Progenitor cell of endocrine pancreas (in vitro differentiated cells): ENCODE measurements at places on chromosomes 13 and 19. TPM values are rescaled to one million over a fixed set of nuclear protein-coding genes. Genes with fewer than 3 reads are reported as not detected.

- H3K27ac ChIP-seq: no peak overlapping the region
- H3K4me3 ChIP-seq: no peak overlapping the region
- H3K4me1 ChIP-seq: no peaks in the 10 kb centered on the region
- H3K36me3 ChIP-seq: no peaks in the 10 kb centered on the region
Observed at GRCh38 chr19:32519023-32519422, 62.0 kb upstream of the PDCD5 start.

GRCh38 chr13:25743421-25743820 lies 308.4 kb downstream of the SHISA2 start:
- peaks cover 15% of the 10 kb centered on the region for H3K4me1 ChIP-seq
- H3K27ac ChIP-seq: no peak overlapping the region
- H3K27me3 ChIP-seq: peaks cover 44% of the 10 kb centered on the region
- no peak for DNase-seq
- no peaks in the 10 kb centered on the region for H3K36me3 ChIP-seq

GRCh38 chr19:14985133-14985532 lies 5.5 kb upstream of the SLC1A6 start:
- no peak for DNase-seq
- no peaks in the 10 kb centered on the region for H3K4me1 ChIP-seq
- no peak overlapping the region for H3K27ac ChIP-seq
- peaks cover 22% of the 10 kb centered on the region for H3K27me3 ChIP-seq
- H3K36me3 ChIP-seq: peaks cover 2% of the 10 kb centered on the region

DNA sequence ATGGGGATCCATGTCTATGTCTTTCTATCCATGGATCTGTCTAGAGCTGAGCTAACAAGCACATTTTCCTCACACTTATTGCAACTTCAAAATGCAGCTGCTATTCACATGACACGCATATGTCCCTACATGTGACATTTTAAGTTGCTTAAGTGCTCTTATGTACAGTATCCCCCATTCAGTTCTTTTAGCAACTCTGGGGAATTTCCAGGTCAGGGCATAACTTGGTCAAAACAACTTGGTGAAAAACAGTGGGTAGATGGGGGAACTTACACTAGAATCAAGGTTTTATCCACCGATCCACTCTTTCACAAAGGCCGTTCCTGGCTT lies 73.0 kb downstream of the COL4A1 start:
- peaks cover 14% of the 10 kb centered on the region for H3K27me3 ChIP-seq
- no peak overlapping the region for H3K27ac ChIP-seq
- no peak overlapping the region for H3K4me3 ChIP-seq
- H3K4me1 ChIP-seq: peaks cover 15% of the 10 kb centered on the region

DNA sequence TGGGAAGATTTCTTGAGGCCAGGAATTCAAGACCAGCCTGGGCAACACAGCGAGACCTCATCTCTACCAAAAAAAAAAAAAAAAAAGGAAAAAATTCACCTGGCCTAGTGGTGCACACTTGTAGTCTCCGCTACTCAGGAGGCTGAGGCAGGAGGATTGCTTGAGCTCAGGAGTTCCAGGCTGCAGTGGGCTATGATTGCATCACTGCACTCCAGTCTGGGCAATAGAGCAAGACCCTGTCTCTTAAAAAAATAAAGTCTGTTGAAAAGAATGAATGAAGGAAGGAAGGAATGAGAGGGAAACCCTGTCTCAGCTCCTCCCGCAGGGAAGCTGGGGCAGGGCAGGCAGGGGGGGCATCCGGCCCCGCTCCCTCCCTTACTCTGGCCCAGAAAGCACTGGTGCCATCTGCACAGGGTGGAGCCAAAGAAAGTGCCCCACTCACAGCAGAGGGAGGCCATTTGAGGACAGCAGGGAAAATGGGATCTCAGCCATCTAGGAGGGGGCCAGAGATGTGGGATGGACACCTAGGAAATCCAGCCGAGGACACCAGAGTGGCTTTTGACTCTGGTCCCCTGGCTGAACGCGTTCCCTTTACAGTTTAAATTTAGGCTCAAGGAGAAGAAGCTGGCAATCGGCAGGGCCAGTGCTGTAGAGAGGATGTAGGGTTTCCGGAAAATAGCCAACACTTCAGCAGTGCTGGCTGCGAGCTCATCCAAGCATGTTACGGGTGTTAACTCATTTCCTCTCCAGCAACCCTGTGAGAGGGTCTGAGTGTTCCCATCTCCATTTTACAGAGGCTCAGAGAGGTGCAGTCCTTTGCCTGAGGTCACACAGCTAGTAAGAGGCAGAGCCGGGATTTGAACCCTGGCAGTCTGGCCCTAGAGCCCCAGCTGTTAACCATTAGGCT lies 3.6 kb upstream of the HPN start:
- no peak for DNase-seq
- no peak overlapping the region for H3K4me3 ChIP-seq
- peaks cover 22% of the 10 kb centered on the region for H3K4me1 ChIP-seq
- no peak overlapping the region for H3K27ac ChIP-seq
- H3K27me3 ChIP-seq: peaks cover 15% of the 10 kb centered on the region

DNA sequence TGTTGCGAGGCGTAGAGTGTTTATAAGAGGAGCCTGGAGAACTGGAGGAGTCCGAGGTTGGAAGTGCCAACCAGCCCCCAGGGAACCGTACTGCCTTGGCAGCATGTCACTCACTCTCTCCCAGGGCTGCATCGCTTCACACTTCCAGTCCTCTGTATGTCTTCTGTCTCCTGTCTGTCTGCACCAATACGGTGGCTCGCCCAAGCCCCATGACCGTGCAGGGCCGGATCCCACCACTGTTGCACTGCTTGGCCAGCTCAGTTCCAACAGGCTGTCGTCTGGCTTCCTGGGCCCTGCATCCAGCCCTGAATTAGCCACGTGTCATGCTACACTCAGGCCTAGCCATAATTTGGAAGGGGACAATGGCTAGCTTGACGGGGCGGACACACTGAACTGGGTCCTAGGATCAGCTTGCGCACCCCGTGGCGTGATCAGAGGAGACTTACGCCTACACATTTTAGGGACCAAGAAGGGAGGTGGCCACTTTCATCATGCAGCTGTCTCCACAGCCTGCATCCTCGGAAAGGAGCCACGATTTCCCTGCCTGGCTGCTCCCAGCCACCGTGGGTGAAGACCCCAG lies 147.1 kb downstream of the URI1 start:
- H3K27ac ChIP-seq: no peak overlapping the region
- no peaks in the 10 kb centered on the region for H3K4me1 ChIP-seq
- peaks cover 11% of the 10 kb centered on the region for H3K27me3 ChIP-seq
- H3K36me3 ChIP-seq: no peaks in the 10 kb centered on the region
- no peak overlapping the region for H3K4me3 ChIP-seq

DNA sequence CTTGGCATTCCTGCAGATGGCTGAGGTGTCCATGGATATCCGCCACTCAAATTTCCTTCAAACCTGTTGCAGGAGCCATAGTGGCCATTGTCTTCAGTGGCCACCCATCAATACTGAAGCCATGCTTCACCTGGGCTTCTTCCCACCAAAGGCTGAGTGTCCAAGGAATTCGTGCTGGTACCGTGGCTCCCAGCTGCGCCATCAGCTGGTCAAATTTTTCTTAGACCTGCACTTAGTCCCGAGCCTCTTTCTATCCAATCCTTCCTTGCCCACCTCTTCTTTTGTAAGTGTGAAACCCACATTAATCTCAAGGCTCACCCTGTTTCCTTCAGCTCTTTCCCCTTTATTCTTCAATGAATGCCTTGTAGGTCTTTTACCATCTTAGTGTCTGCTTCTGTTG lies 152.1 kb downstream of the PCDH9 start:
- no peak overlapping the region for H3K27ac ChIP-seq
- H3K27me3 ChIP-seq: no peaks in the 10 kb centered on the region
- DNase-seq: no peak
- peaks cover 13% of the 10 kb centered on the region for H3K4me1 ChIP-seq
- no peak overlapping the region for H3K4me3 ChIP-seq

GRCh38 chr13:30017880-30018279 lies 167.5 kb upstream of the UBL3 start:
- H3K27me3 ChIP-seq: peaks cover 6% of the 10 kb centered on the region
- no peak for DNase-seq
- H3K4me3 ChIP-seq: no peak overlapping the region
- peaks cover 26% of the 10 kb centered on the region for H3K4me1 ChIP-seq
- H3K27ac ChIP-seq: no peak overlapping the region
- H3K36me3 ChIP-seq: no peaks in the 10 kb centered on the region

DNA sequence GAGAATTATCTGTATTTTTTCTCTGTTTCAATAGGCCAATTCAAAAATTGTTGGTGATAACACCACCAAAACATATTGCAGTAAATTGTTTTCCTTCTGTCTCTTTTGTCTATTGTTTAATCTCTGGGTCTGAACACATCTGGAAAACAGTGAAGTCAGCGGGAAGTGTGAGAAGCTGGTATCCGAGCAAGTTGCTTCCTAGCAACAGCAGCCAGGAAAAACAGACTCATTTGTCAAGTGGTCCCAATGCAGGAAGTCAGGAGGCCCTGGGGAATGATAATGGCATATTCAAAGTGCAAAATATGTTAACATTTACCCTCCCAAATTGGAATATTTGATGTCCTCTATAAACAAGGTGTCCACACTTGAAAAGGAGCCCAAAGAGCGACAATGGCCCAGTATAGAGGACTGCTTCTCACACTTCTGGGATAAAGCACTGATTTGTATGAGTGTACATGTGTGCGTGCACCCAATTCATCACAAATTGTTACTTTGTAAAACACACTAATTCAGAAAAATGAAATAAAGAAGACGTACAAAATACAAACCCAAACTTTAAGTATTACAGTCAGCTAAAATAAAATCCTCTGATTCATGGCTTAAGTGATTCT lies 515.0 kb downstream of the TBC1D4 start:
- H3K4me3 ChIP-seq: no peak overlapping the region
- H3K36me3 ChIP-seq: no peaks in the 10 kb centered on the region
- peaks cover 2% of the 10 kb centered on the region for H3K4me1 ChIP-seq
- no peaks in the 10 kb centered on the region for H3K27me3 ChIP-seq

The LTBP4 gene
- total RNA-seq: 25.4 TPM in 2 replicates

The KLK4 gene
- total RNA-seq: not detected in 2 replicates

The PSG6 gene
- not detected in 2 replicates for total RNA-seq
